A549 treated with RU486 at 1 μM for 4 hours (cell line): ENCODE measurements at places on chromosomes 7 and 10. TPM values are rescaled to one million over a fixed set of nuclear protein-coding genes. Genes with fewer than 3 reads are reported as not detected.

The FOXI2 gene
- total RNA-seq, result not detected in 5 replicates

The CACNB2 gene
- total RNA-seq, result not detected in 5 replicates

The SDK1 gene
- 0.31 to 0.74 TPM (median 0.37 TPM) in 5 replicates for total RNA-seq

The MMRN2 gene
- total RNA-seq, result 0.79 to 1.2 TPM (median 1.00 TPM) in 5 replicates
